ENCODE measurements at places on chromosomes 5 and 9.
A peak's percentile ranks its signal among the peaks of the same experiment; 100 is the strongest.

- DNase-seq = no peak
Observed at GRCh38 chr9:123655681-123656423, 274.1 kb downstream of the DENND1A start.

DNA sequence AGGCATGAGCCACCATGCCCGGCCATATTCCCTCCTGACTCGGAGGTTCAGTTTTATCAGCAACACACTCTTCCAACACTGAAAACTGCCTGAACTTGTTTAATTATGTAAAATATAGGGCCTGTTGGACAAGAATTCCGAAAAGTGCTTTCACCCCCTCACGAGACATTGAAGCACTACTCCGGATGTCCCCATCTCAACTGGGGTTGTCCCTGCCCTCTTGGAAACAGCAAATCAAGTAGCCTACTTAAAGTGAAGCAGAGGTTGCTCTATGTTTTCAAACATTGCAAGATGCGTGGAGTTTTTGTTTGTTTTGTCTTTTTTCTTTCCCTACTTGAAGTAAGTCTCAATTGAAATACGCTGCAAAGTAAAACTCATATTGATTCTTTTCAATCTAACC, 7.6 kb downstream of the PTGER4 start:
- no peak for DNase-seq

DNA sequence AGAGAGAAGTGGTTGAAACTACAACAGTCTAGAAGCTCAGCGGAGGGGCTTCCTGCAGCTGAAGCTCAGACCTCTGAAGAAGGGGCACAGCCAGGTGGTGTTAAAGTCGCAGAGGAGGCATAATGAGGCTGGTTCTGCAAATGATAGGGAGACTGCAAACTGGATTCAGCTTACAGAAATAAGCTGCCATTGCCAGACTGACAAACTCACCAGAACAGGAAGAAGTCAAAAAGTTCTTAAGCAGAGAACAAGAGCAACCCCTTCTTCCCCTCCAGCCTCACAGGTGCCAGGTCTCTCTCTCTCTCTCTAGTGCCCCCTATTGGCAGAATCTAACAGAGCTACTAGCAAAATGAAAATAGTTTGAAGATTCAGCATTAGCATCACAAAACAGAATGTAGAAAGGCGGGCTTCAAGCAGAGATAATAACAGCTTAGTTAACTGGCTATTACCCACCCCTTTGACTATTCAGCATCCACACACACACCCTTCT, 76.7 kb downstream of the GRAMD2B start:
- peak; percentile 26 for DNase-seq

GRCh38 chr5:34743878-34744277, 87.8 kb downstream of the RAI14 start:
- no peak for DNase-seq

- no peak for DNase-seq
Observed at GRCh38 chr5:170126626-170127025, 20.9 kb downstream of the FOXI1 start.

DNA sequence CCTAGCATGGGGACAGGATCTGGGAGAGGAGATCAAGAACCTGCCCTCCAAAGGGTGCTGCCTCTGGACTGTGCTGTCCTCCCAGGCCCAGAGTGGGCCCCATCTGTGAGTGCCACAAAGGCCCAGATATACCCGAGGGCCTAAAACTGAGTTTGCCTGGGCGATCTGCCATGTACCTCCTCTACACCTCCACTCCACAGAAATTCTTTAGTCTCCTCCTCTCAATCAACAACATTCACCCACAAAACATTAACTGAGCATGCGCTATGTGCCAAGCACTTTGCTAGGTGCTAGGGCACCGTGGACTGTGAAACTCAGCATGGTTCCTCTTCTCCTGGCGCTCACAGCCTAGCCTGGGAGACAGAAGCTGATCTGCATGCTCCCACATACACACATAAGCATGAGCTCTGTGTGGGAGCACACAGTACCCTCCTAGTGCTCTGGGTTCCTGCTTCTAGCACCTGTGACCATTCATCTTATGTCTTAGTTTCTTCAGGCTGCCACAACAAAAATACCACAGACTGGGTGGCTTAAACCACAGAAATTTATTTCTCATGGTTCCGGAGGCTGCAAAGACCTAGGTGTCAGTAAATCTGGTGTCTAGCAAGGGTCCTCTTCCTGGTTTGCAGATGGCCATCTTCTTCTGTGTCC, 82.0 kb upstream of the FSTL4 start:
- no peak for DNase-seq

- no peak for DNase-seq
Observed at GRCh38 chr5:89060768-89061167, 177.8 kb upstream of the MEF2C start.
